ENCODE measurements at places on chromosomes 13 and 19. TPM values are rescaled to one million over a fixed set of nuclear protein-coding genes. Genes with fewer than 3 reads are reported as not detected.

- DNase-seq: no peak
Observed at GRCh38 chr13:60275208-60275607, 111.5 kb upstream of the DIAPH3 start.

- DNase-seq: no peak
Observed at GRCh38 chr13:106484084-106484483, 51.4 kb downstream of the EFNB2 start.

The ZNF563 gene
- total RNA-seq: 5.2 TPM

GRCh38 chr13:75788481-75788981 is 152.4 kb downstream of the LMO7 start:
- DNase-seq: no peak

GRCh38 chr13:103898481-103898880 is 832.3 kb upstream of the SLC10A2 start:
- no peak for DNase-seq

DNA sequence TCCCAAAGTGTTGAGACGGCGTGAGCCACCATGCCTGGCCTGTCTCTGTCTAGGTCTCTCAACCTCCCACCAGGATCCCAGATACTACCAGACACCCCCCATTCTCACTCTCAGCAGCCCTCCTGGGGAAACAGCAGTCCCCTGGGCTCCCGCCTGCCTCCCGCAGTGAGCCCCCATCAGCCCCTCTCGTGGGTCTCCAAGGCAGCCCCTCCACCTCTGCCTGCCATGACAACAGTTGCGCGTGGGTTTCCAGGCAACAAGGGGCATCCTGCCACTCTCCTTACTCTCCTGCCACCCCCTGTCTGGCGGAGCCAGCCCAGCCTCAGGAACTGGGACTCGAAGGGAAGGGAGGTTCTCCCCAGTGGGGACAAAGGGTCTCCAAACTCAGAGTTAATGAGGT is 5.2 kb downstream of the LRRC4B start:
- DNase-seq: no peak

Data from suprapubic skin (tissue), 4 donors.